CD4-positive, alpha-beta T cell (primary cell): ENCODE measurements at places on chromosomes 2 and 18.

DNA sequence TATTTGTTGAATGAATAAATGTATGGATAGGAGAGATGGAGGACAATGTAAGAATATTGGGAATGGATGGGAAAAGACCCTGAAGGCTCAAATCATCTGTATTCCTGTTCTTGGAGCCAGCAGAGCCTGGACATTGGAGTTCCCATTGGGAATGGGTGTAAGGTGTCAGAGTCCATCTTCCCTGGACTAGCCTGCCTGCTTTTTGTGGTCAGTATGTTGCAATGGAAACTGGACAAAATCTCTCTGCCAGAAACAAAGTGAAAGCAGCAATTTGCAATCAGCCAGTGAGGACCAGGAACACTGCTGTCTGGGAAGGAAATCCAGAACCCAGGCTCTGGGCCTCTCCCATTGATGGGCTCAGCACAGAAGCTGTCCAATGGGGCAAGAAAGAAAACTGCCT, 83.5 kb upstream of the SKOR2 start:
- DNase-seq = no peak

DNA sequence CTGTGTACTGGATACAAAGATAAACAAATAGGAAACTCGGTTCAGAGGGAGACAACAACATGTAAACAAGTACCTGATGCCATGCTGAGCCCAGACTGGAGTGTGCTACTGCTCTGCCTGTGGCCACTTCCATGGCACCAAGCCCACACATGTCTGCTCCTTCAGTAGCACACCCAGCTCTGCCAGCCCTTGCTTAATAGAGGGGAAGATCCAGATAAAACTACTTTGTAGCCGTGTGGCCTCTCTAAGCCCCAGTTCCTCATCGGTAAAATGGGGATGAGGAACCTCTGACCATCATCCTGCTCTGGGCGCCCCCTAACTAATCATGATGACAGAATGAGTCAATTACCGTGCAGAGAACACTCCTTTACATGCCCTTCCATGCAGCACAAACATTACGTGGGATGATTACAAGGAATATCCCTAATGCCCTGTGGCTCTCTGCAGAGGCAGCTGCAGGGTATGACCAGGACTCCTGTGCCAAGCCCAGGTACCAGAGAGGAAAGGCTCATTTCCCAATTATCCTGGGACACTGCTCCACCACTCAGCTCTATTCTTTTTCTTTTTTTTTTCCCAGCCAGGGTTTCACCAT, 34.9 kb downstream of the DNMT3A start:
- no peak for DNase-seq

DNA sequence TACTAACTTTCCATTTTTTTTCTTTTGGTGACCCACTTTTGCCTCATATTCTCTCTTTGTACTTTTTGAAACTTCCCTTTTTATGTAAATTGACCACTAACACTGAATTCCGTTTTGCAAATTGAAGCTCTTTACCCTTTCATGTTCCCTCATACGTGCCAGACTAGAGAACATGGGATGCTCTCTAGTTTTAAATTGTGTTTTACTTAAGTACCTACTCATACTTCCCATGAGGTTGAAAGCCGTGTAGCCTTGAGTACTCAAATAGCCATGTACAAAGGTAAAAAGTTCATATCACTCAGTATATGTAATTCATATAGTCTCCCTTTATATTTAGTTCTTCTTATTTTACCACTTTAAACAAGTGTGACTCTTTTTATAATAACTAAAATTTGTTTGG, 119.7 kb downstream of the PIK3C3 start:
- DNase-seq = no peak

DNA sequence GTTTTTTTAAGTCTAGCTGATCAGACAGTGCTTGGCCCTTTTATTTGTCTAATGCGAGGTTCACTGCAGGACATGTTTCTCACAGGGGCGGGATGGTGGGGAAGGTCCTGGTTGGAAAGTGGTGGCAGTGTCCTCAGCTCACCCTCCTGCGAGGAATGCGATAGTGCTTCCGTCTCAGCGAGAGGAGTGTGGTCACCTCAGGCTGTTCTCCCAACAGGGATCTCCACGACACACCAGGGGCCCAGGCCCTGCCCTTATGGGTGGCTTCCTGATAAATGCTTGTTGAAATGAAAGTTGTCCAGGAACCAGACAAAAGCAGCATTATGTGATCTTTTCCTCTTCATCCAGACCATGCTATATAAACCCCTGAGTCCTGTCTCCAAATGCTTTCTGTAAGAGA, 70.1 kb downstream of the BOLA3 start:
- DNase-seq = no peak

GRCh38 chr18:51458861-51459260, 261.4 kb upstream of the MEX3C start:
- DNase-seq = no peak

DNA sequence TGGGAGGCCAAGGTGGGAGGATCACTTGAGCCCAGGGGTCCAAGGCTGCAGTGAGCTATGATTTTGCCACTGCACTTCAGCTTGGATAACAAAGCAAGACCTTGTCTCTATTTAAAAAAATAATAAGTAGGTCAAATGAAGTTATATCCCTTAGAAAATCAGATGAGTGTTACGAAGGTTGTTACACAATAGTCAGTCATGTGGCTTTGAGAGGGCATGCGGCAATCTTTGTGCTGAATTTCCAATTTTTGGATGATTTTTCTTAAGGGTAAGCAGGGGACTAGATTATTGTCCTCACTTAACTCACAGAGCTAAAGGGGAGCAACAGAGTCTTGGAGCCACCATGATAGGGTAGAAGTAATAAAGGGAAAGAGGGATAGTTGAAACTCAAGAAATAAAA, 71.8 kb downstream of the B3GNT2 start:
- DNase-seq = peak; percentile 9

DNA sequence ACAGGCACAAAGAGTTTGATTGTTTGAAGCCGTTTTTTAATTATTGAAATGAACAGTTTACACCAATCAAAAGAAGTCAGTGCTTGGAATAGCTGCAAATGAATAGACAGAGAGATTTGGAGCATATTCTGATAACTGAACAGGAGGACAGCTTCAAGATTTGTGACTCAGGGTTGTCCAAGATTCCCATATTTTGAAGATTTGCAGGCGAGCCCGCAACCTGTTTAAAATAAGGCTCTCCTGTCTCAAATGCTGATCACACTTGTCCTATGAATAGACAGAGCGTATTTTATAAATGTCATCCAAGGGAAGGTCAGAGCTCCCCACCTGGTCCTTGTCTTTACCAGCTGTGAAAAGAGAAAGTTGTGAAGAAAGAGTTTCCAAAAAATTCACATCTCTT, 198.7 kb downstream of the RNF144A start:
- no peak for DNase-seq

- DNase-seq = no peak
Observed at GRCh38 chr2:64062840-64063239, 43.6 kb upstream of the VPS54 start.

- DNase-seq = no peak
Observed at GRCh38 chr2:99753505-99753904, 263.7 kb upstream of the REV1 start.

DNA sequence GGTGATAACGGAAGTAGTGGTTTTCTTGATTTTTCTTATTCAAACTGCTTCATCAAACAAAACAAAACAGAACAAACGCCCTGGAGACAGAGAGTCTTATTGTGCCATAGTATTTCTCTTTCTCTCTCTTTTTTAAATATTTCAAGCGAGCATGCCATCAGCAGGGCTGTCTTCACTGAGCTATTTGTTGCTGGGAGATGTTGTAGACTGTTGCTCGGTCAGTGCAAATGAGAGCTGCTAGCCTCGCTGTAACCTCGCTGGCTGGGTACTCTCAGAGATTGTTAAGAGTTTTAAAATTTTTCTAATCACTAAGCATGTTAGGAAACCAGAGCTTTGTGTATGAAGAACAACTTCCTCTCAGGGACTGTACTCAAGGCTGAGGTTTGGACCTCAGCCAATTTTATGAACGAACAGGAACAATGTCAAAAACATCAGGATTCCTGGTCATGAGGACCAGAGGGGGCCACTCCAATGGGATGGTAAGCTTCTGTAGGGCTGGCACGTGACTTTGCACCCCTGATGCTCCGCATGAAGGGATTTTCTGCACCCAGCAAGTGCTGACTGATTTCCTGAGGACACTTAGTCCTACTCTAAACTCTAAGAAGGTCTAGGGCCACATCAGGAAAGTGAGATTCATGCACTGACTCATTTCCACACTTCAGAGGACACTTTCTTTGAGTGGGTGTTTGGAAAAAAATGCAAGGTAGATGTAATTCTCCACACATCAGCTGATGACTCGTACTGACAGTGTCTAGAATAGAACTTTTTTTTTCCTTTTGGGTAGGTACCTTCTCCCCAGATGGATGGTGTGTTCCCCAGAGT, 59.8 kb upstream of the IL1R1 start:
- peak; percentile 80 for DNase-seq

GRCh38 chr2:9264301-9264700, 57.7 kb downstream of the ASAP2 start:
- DNase-seq = no peak

DNA sequence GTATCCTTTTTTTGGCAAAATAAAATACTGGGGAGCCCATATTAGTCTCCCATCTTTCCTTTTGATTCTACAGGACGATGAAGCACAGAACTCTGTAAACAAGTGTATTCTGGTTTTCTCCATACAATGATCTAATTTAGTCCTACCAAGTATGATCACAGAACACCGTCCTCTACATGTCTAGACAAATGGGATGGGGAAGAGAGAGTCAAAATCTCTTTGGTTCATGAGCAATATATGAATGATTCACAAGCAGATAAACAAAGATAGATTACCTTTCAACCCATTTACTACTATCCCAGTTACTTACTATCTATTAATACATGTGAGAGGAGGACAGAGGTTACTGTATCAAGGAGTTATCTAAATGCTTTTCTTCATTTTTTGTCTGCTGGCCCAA, 352.4 kb upstream of the ACVR2A start:
- DNase-seq = no peak

DNA sequence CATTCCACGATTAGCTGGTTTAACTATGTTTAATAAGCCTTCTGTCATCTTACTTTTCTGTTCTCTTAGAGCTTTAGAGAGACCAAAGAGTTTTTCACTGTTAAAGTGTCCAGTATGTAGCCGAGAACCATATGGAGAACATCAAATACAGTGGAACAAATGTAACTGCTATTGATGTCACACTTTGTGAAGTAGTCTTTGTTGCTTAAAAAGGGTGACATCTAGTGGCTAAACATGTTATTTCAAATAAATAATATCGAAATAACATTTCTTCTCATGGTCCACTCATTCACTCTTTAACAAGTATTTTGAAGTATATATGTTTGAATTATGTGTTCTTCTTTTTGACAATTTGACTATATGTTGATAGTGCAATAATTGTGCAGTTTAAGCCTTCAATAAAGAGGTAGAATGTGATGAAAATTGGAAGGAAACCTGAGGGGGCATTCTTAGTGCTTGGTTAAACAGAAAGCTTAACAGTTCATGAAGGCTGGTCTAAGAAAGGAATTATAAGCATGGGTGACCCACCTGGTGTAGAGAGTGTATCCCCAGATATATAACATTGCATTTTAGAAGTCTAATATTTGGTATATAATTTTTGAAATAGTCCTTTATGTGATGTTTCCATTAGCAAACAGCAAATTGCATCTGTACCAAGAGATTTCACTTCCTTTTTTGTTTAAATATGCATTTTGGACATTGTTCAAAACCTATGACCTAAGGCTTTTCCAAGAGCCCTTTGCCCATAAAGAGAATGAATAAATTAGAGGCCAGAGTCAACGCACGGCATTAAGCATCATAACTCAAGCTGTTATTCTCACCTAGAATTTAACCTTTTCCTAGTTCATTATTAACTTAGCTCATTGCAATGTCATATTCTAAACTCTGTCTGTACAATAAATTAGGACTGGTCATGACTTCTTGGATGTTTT, 112.1 kb downstream of the KYNU start:
- DNase-seq = no peak

DNA sequence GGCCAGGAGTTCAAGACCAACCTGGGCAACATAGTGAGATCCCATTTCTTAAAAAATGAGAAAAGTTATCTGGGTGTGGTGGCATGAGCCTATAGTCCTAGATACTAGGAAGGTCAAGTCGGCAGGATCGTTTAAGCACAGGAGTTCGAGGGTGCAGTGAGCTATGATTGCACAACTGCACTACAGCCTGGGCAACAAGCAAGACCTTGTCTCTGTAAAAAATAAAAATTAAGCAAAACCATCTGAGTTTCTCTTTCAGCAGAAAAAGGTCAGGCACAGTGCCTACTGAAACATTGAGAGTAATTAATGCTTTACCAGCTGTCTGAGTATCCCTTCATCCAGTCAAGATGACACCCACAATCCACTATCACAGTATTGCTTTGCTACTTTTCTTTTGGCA, 258.3 kb downstream of the MBD5 start:
- DNase-seq = no peak
